Activated CD4-positive, alpha-beta T cell treated with anti-CD3 and anti-CD28 coated beads, Interleukin-2, amount 50 U/mL, for 48 hours (primary cell): ENCODE measurements at places on chromosomes 2 and 18.

- no peak for DNase-seq
Measured at GRCh38 chr18:72866442-72866900, 1.3 kb downstream of the NETO1 start.

DNA sequence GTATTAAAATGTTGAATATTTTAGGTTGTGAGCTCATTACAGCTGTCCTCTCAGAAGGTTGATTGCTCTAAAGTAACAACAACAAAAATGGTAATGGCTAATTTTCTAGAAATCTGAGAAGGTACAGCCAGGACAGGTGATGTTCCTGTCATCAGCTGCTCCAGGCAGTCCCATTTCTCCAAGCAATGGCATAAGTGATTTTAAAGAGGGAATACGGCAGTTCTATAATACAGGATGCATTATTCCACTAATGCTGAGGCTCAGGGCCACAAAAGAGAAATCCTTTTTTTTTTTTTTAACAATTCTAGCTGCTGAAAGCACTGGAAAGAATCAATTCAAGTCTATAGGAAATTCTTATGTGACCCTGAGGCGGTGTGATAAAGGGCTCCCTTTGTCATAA lies 199.9 kb downstream of the PMAIP1 start:
- DNase-seq: no peak

- no peak for DNase-seq
Measured at GRCh38 chr2:62944362-62944761, 106.3 kb upstream of the OTX1 start.

- DNase-seq: no peak
Measured at GRCh38 chr18:55878224-55878623, 290.2 kb upstream of the TCF4 start.

- DNase-seq: no peak
Measured at GRCh38 chr2:65831509-65831908, 399.1 kb upstream of the SPRED2 start.

GRCh38 chr2:156903335-156903734 lies 354.2 kb upstream of the GALNT5 start:
- no peak for DNase-seq

- DNase-seq: no peak
Measured at GRCh38 chr18:64097497-64097896, 51.4 kb downstream of the LINC00305 start.

DNA sequence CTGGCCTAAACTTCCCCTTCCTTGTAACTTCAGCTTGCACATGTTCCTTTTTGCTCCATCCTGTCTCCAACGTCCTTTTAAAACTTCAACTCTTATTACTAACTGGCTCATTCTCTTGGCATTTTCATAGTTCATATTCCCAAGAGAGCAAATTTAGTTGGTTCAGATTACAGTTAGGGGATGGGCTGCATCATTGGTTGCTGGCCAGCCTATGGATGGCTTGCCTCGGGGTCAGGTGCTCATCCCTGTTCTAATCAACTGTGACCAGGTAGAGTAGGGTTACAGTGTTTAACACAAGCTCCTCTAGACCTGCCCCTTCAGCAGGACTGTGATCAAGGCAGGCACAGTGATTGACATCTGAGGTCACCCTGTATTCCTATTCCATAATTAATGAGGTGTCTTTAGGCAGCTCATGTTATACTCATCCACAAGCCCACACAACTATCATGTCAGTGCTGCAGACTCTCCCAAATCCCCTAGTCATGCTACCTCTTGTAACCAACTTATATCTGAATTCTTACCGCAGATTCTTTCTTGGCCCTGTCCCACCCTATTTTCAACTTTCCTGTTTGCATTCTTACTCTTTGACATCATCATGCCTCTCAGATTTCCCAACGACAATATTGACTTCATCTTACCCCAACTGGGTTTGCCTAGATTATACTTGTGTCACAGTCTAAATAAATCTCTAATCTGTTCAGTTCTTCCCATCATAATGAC lies 293.3 kb downstream of the MTX2 start:
- no peak for DNase-seq

DNA sequence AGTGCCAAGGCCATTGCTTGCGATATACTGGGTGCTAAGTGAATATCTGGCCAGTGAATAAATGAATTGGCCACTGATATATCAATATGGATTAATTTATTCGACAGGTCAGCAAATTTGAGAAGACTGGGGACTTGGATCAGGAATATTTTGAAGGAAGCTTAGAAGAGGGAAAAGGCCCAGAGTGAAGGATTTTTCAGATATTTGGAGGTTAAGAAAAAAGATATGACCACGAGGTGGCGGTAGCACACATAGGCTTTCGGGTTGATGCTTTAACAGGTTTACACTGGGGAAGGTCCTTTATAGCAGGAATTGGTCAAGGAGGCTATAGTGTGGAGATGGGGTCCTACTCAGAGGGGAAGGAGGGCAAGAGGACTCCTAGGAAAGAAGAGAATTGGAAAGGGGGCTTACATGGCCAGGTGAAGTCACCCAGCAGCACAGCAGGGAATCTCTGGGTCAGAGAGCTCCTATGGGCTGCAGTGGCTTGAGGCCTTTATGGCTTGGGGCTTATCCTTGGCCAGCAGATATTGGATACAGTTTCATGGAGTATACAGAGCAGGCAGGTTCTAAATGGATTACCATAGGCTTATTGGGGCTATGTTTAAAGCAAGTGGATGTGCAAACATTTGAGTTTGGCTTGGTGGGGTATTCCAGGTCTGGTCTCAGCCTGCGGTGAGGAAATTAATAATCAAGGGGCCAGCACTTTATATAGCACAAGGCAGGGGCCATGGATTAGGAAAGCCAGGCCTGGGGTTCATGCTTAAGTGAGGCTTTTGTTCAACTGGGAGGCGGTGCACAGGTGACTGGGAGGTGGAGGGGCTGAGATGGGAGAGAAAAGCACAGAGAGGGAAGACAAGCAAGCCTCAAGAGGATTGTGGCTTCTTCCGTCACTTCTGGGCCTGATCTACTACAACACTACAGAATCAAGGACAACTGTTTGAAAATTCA lies 9.7 kb downstream of the IL1RN start:
- DNase-seq: peak; percentile 47

DNA sequence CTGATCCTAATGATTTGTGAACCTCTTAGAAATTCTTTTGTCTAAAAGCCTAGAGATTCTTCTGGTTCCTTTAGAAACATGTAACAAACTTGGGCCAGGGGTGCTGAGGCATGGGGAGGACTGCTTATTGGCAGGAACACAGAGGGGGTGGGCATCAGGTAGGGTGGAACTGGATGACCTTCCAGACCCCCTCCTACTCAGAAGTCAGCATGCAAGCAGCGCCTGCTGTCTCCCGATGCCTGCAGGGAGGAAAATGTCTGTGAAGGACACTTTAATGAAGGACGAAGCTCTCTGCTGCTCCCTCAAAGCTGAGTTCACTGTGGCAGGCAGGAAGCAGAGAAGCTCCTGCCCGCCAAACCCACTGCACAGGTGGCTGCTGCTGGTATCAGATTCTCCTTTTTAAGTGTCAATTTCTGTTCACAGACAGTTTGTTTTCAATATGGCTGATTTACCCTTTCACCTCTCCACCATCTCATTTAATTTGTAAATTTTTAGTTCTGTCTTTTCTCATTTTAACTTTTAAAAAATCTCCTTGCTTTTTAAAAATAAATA lies 19.4 kb downstream of the COA5 start:
- DNase-seq: no peak

- no peak for DNase-seq
Measured at GRCh38 chr2:23640711-23641110, 255.7 kb downstream of the KLHL29 start.

GRCh38 chr2:160472839-160473251 lies 20.8 kb downstream of the RBMS1 start:
- no peak for DNase-seq

DNA sequence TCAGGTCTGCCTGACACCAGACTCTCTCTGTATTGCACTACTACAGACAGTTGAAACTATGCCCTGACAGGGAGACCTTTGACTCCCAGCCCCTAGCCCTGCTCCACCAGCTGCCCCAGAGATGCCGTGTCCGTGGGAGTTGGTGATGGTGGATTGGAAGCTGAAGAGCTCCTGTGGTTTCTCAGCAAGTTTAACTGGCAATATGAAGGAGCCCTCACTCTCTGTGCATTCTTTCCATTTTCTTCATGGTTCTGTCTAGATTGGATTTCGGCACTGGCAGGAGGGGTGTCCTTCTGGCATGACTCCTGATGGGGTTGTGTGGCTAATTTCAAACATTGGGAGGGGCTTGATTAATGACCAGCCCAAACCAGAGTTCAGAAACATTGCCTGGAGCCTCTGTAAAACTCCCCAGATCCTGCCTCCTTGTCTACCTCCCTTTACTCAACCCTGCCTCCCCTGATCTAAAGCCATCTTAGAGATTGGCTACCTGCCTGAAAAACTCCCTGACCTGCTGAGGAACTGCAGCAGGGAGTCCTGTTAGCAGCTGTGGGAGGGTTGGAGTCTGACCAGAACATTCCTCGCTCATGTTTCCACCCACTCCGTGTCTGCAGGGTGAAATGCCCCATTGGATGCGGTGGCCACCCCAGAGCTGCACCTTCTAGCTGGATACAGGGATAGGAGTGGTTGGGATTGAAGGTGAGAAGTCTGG lies 206.9 kb upstream of the SPRED2 start:
- DNase-seq: no peak

- DNase-seq: no peak
Measured at GRCh38 chr2:161124201-161124600, 36.0 kb upstream of the TANK start.

DNA sequence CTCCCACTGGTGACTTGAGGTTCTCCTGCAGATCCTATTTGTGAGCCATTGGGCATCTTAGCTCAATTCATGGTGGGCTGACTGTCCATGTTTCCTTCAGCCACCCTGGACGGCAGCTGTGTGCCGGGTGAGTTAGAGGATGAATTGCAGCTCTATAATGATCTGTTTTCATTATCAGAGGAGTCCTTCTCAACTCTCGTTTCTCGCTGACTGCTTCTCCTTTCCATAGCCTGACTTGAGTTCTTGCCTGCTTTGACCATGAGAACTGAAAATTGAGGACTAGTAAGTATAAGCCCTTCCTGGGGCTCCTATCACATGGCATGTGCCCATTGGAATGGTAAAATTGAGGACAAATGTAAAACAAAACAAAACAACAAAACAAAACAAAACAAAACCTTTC lies 121.8 kb downstream of the CDC42EP3 start:
- DNase-seq: no peak

GRCh38 chr18:64110692-64111480 lies 38.0 kb downstream of the LINC00305 start:
- no peak for DNase-seq

GRCh38 chr2:115294999-115295398 lies 852.6 kb downstream of the DPP10 start:
- DNase-seq: no peak

DNA sequence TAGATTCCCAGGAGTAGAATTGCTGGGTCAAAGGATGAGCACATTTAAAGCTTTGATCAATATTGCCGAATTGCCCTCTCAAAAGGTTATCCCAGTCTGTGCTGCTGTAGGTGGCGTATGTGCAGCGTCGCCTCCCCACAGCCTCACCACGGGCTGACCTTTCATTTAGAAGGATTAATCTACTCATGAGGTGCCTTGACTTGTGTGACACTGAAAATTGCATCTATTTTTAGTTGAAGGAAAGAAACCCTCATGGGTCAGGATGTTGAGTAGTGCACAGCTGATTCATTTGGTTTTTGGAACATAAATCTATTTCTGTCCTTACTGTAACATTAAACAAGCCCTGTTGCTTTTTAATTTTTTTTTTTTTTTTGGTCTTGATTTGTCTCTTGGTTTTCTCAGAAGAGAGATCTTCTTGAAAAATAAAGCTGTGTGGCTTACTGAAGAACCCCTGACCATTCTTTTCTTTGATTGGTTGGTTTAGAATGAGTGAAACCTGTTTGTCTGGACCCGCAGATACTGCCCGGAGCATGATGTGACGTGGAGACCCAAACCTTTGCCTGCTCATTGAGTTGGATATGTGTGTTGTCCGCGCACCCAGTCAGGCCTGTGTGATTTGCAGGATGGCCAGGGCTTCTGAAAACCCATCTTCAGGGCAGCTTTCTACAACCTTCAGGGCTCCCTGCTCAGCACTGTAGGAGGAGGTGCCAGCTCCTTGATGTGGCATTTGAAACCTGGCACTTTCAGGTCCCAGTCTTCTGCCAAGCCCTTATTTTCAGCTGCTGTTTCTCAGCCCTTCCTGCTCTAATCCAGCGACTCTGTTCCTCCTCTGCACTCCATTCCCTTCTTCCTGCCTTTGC lies 61.0 kb downstream of the LPIN1 start:
- DNase-seq: no peak

DNA sequence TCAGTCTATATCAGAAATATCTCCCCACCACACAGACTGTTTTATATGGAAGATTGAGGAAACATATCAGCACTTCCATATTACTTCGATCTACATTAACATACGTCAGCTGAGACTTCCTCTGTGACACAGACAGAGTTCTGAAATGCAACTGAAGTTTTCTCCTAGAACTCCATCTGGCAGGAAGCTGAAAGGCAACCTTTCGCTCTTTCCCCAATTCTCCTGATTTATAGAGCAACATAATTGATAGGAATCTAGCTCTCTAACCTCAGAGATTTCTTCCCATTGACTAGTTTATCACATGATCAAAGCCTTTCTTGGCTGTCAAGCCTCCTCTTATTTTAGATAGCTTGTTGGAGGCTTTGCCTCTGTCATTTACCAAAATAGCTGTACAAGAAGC lies 806.7 kb upstream of the CHAC2 start:
- no peak for DNase-seq

GRCh38 chr2:171487201-171487600 lies 35.1 kb upstream of the CYBRD1 start:
- no peak for DNase-seq

DNA sequence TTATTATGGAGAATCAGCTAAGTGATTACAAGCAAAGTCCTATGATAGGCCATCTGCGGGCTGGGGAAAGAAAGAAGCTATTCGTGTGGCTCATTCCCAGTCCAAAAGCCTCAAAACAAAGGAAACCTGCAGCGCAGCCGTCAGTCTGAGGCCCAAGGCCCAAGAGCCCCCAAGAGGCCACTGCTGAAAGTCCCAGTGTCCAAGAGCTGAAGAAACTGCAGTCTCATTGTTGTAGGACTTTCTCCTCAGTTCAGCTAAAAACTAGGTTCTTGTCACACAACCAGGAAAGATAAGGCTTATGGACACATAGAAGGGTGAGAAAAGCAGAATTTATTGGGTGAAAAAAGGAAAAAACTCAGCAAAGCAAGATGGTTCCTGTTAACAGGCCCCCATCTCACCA lies 143.2 kb downstream of the RHBDD1 start:
- no peak for DNase-seq

DNA sequence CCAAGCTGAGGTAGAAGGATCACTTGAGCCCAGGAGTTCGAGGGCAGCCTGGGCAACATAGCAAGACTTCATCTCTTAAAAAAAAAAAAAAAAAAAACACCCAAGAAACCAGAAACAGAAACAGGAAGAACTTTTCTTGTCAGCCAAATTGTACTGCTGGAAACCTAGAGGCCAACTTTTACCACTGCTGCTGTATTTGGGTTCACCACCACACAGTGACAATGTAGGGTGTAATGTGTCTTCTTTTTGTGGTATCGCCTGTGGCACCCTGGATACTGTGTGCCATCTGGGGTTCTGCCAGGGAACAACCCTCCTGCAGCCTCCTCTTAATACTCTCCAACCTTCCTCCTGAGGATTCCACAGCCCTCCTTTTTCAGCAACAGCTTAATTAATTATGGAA lies 72.6 kb downstream of the STK39 start:
- no peak for DNase-seq
